ENCODE measurements at places on chromosomes 2 and 18.

DNA sequence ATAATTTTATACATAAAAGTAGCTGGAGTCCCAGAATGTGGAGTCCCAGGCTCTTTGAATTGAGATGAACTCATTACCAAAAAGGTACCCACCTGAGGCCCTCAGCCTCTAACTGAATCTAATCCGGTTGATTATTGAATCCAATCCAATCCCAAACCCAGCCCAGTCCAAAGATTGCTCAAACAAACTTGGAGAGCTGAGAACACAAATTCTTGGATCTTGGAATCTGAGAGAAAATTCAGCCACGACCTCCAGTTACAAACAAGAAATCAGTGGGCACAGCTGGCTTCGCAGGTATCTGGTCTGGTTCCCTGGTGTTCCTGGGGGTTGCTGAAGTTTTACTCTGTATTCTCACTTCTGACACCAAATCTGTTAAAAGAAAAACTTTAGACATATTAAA, 28.4 kb upstream of the RHOB start:
- no peak for DNase-seq

GRCh38 chr2:39024833-39025232, 96.0 kb downstream of the SOS1 start:
- DNase-seq, result no peak

DNA sequence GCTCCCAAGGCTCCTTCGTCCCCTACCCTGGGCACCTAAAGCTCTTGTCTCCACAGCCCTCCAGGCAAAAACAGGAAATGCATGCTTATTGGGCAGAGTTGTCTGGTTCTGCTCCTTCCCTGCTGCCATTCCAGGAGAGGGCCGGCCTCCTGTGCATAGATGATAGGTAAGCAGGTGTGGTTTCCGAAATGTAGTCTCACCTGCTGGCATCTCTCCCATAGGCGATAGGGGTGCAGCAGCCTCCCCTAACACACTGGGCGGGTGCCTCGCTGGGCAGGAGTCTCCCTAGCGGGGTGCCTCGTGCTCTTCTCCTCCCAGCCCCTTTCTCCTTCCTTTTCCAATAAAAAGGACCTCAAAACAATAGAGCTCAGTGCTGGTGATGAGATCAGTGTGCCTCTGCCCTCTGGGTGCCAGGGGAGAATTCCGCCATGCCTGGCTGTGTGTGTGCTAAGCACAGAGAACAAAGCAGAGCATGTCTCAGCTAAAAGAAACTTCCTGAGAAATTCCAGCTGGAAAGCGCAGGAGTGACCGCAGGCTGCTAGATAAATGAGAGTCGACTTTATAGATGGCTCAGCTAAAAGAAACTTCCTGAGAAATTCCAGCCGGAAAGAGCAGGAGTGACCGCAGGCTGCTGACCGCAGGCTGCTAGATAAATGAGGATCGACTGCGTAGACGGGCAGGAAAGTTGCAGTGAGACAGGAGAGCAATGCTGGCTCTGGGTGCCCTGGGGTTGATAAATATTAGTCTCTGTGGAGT, 11.3 kb upstream of the PXDN start:
- no peak for DNase-seq

DNA sequence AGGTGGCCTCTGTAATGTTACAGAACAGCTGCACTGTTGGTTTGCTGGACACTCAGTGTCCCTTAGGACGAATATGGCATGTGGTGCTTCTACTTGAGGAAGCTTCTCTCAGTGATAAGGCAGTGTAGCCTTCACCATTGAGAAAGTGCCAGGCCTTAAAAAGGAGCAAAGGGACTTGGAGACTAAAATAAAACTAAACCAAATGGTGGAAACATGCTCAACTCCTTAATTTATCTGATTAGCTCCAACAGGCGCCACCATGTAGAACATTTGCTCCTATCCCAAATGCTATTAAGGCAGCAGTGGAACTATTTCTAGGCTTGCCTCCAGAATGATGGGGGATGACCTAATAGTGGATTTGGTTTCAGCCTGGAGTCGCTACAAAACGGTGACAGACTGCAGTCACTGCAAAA, 77.5 kb upstream of the MYL1 start:
- no peak for DNase-seq

DNA sequence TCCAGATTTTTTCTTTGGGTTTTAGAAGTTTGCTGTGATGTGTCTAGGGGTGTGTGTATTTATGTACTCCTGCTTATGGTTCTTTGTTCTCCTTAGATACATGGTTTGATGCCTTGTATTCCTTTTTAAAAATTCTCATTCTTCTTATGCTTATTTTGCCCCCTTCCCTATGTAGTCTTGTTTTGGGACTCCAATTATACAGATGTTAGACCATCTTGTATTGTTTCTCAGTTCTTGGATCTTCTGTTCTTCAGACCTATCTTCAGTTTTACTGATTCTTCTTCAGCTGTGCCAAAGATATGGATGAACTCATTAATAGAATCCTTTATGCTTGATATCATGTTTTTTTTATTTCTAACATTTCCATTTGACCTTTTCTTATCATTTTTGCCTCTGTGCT, 14.2 kb upstream of the MSL3B start:
- DNase-seq, result no peak

DNA sequence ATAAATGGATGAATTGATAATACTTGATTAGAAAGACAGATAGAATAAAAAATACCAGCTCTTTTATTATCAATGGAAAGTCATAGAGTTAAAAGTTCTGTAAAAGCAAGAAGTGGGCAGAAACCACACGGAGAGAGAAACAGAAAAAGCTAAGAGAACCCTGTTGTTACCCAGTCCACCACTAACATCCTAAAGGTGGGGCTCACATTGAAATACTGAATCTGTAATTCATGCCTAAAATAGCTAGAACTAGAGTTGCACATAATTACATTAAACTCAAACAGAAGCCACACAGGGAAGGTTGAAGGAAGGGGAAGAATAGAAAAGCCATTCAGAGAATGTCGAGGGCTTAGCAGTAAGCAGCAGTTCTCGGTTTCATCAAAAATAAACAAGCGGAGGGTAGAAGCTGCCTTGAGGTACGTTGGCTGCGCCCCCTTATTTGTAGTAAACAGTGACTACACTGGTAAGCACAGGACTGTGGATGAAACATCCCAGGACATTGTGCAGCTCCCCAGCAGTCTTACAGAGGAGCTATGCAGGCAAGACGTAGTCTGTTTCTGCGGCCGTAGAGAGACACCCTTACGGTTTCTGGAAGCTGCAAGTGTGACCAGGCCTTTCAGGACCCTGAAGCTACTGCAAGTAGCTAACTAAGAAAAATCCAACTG, 1247.0 kb upstream of the GYPC start:
- no peak for DNase-seq

Measured in NCI-H2081 (cell line).